NCI-H774 (cell line): ENCODE measurements at places on chromosomes 11 and 22.

- peak; percentile 23 for DNase-seq
These were observed 913 bp downstream of the ZNHIT2 start for GRCh38 chr11:65116370-65117205.

DNA sequence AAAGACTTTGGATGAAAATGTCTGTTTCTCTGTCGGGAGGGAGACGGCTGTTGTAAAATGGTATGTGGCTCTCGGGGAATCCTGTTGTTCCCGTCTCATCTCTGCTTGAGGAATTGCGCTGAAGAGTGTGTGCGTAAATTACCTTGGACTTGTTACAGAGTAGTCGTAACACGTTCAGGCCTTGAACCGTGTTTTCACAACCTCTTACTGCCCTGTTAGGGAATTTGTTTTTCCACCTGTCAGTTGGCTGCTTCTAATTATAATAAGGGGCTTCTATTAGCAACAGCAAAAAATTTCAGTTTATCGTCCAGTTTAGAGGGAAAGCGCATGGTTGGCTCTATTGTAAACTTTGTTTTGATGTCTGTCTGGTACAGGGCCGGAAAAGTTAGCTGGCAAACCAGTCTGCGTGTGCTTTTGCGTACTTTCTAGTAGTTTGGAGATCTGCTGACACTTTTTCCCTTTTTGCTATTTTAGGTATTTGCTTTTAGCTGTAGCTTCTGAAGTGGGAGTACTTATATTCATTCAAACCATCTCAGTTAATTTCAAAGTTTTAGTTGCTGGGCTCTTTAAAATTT is 1.5 kb downstream of the HIPK3 start:
- peak; percentile 50 for DNase-seq

- DNase-seq, result no peak
These were observed 1005.9 kb downstream of the BRD1 start for GRCh38 chr22:48821727-48822126.

- no peak for DNase-seq
These were observed 66.4 kb downstream of the OTOG start for GRCh38 chr11:17613428-17613962.

GRCh38 chr22:22884888-22885840 is 2.5 kb upstream of the IGLL5 start:
- no peak for DNase-seq

GRCh38 chr11:40683010-40683409 is 776.4 kb downstream of the LRRC4C start:
- no peak for DNase-seq

DNA sequence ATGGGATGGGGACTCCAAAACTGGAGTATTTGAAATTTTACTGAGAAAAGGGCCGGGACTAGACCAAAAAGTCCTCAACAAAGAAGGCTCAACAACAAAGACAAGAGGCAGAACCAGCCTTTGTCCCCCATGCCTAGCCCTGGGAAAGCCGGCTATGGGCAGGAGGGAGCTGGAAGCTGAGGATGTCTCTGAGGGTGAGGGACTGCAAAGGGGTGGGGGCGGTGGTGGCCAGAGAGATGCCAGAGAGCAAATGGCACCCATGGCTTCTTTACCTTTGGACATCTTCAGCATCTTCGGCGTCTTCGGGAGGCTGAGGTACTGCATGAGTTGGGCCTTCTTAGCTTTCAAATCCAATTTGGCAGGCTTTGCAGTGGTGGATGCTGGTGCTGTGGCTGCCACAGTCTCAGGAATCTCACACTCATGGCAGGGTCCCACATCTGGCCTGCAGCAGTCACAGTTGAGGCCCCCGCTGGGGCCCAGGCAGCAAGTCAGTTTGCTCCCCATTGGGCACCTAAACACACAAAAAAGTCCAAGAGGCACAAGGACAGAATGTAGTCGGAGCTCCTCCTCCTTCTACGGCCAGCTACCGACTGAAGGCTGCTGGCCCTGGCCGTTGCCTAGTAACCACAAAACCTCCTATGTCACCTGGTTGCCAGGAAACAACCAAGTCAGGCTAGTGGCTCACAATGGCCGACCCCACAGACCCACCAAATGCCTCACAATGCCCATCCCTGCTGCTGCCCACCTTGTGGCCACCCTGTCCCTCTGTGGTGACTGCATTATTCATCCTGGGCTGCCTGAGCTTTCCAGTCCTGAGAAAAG is at the start of gene C22orf42:
TSS of gene C22orf42 (minus strand) at position 592 of the 822 bp plus-strand sequence. CDS start at position 504, 88 bp downstream.
- DNase-seq, result no peak

DNA sequence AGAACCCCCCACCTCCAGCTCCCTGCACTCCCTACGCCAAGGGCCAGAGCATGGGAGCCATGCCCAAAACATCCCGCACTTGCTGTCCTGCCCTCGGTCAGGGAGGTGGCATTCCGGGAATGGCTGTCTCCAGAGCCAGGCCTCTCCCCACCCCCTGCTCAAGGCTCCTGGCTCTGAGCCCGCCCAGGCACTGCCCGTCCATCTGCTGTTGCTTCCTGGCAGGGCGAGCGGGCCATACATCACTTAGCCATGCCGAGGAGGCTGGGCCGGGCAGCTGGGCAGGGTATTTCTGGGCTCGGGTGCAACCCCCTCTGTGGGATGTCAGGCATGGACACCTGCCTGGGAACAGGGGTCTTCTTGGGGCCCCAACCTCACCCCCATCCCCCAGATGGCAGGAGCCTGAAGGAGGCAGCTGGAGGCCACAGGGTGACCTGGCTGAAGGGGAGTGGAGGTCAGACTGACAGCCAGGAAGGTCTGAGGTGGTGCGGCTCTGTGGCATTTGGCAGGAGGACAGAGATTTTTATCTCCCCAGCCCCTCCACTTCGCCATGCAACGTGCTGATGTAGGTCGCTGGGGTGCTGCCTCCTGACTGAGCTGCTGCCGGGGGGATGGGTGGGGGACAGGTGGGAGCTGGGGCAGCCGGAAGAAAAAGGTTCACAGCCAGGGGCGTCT is 8.7 kb upstream of the CABP7 start:
- DNase-seq, result peak; percentile 26

DNA sequence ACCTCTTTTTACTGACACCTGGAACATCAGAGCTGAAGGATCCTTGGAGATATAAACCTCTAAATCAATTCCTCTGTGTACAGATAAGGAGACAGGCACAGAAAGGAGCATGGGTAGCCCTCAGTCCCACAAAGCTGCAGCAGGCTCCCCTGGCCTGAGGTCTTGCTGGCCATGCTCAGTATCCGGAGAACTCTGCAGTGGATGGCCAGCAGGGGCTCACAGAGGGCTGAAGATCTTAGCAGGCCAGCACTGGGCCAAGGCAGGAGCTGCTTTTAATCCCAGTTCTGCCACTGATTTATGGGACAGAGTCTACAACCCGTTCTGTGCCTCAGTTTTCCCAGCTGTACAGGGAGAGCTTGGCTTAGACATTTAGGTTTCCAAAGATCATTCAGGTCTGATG is 52.6 kb upstream of the LRRC32 start:
- no peak for DNase-seq

DNA sequence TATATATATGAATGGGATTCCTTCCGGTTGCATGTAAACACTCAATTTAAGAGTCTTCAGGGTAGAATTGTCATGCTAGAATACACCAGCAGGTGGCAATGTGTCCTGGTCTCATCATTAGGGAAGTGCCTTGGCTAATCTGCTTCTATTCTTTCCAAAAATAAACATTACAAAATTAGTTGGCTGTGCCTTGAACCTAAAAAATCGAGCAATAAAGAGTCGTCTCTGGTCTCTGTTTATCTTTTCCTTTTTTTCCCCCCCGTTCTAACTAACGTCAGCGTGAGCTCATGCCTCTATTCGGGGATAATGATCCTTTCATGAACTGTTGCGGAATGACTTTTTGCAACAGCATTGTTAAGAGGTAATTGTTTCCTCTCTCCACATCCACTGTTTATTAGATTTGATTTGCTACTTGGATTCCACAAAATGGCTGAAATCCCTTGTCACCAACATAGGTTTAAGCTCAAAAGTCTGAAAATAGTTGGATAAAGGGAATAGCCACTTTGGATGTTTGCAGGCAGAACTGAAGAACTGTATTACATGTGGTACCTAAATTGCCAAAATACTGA is 1.2 kb upstream of the ARHGEF12 start:
- DNase-seq, result peak; percentile 89
